Epithelial cell of esophagus (primary cell): ENCODE measurements at places on chromosomes 16 and 17.

DNA sequence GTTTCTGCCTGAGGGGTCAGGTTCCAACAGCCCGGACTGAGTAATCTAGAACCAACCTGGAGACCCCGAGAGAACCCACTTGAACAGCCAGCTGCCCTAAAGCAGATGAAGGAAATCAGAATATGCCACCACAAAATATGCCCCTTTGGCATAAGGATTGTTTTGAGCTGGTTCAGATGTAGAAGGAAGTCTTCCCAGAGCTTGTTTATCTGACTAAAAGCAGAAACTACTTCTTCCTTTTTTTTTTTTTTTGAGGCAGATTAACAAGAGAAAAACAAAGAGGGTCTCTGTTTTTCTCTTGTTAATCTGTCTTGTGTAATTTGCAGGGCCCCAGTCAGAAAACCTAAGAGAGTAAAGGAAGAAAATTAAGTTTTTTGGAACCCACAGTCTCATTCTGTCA lies 53.0 kb downstream of the PECAM1 start:
- DNase-seq: no peak

- DNase-seq: no peak
These were observed 81.5 kb downstream of the GAS7 start for GRCh38 chr17:10116753-10117420.

DNA sequence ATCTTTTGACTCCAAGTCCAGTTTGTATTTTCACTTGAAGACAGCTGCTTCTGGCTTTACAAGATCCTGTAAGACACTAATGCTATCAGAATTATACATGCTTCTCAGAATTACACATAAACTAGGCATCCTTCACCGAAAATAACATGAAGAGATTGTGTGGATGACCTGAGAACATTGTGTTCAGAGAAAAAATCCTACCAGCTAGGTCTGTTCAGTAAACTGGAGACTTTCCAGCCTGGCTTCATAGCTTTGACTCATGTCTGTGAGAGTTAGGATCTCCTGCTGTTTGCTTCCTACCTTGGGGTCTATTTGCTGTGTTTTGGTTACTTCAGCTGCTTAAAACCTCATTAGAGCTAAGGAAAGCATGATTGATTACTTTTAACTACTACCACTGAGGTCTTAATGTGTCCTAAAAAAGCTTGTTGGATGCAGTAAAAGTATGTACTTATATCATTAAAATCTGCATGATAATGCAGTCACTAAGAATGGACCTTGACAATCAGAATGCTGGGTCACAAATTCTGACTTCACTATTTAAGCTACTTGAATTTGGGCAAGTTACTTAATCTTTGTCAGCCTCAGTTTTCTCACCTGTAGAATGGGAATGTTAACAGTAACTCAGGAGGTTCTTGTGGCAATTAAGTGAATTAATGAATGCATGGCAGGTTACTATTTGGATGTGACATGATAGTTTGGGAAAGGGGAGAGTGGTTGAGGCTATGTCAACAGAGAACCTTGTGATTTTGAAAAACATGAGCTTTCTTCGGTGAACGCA lies 8.0 kb upstream of the MYH13 start:
- DNase-seq: no peak

DNA sequence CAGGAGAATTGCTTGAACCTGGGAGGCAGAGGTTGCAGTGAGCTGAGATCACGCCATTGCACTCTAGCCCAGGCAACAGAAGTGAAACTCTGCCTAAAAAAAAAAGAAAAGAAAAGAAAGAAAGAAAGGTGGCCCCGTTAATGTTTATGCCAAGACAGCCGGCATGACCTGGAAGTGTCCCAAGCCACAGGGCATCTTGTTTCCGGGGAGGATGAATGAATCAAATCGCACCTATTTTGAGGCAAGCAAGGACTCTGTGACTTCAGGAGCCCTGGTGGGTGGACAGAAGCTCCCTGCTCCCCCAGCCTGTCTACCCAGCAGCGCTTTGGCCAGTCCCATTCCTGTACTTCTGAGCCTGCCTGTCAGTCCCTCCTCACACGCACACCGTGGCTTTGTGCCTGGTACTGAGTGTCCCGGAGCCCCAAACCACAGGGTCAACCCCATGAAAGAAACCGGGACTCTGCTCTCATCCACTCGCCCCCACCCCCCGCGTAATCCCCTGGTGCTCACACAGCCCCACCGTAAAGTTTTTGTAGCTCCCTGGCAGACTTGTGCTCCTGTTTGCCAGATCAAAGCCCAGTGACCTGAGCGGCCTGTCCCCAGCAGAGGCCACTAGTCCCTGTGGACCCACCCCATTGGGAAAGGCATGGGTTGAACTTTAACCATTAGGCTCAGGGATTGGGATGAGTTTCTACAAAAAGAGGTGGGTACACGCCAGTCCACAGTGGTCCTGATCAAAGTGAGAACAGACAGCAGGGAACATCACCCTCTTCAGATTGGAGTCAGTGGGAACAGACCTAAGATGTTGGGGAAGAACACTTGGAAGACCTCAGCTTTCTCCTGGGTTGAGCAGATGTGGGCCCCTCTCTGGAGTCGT lies 19.3 kb downstream of the CD2BP2 start:
- DNase-seq: peak; percentile 22

GRCh38 chr16:45454-45853 lies 8.0 kb downstream of the POLR3K start:
- DNase-seq: no peak
